Activated CD4-positive, alpha-beta memory T cell treated with anti-CD3 and anti-CD28 coated beads for 36 hours (primary cell): ENCODE measurements at places on chromosomes 7 and 10.
A peak's percentile ranks its signal among the peaks of the same experiment; 100 is the strongest.

DNA sequence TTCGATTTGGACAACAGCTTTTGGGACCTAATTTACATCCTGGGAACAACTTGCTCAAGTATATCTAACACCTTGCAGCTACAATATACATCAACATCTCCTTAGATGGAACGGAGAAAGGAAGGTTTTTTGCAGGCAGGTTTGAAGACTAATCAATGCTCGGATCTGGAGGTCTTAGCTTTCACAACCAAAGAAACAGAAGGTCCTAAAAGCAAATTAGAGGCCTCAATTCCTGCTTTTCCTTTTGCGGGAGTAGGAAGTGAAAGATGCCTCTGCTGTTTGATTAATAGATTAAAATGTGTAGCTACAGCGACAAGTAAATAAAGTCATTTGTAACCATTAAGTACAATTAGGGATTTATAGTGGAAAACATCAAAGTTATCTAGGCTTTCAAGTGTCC is 3.7 kb upstream of the SP8 start:
- DNase-seq = no peak

DNA sequence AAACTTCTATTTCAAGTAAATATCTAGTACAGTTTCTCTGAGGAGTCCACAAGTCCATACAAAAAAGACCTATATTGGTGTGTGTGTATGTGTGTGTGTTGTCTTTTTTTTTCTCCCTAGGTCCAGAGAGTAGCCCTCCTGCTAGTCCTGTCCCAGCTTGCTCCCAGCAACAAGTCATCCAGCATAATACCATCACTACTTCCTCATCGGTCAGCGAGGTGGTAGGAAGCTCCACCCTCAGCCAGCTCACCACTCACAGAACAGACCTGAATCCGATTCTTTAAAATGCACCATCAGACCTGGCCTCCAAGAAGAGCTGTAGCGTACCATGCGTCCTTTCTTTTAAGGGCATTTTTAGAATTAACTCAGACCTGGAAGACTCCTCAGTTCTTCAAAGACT is 139.1 kb downstream of the TRIL start:
- no peak for DNase-seq

- no peak for DNase-seq
These were observed 25.5 kb downstream of the SLC18A2 start for GRCh38 chr10:117266400-117266799.

- DNase-seq = no peak
These were observed 72.8 kb downstream of the C10orf105 start for GRCh38 chr10:71646592-71647292.

GRCh38 chr7:130838738-130839137 is 104.7 kb upstream of the KLF14 start:
- DNase-seq = peak; percentile 45

DNA sequence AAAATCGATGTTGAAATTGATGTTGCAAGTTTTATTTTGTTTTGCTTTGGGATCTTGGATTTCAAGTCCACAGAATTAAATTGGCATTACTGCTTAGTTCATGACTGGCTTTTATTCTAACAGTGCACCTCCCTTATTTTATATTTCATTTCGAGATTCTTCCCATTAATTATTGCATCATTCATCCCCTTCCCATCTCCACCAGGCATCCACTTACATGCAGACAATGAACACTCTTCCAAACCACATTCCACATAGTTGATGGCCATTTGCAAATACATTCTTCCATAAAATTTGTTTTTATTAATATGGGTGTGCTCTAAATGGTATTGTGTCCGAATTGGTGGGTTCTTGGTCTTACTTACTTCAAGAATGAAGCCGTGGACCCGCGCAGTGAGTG is 15.6 kb upstream of the SCIN start:
- no peak for DNase-seq

DNA sequence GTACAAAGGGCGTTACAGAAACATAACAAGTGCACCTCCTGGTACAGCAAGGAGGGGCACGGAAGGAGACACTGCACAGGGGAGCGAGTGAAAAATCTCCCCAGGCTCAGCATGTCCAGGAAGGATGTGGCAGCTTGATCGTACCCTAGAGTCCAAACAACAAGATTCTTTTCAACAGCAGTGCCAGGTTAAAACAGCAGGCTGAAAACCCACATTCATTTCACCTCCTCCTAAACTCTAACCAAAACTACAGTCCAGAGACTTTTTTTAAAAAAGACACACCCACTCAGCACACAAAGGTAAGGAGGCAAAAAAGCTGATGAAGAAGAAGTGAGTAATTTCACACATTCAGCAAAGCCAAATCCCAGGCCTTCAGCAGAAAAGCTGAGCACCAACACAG is 138.8 kb downstream of the SFMBT2 start:
- DNase-seq = peak; percentile 36

DNA sequence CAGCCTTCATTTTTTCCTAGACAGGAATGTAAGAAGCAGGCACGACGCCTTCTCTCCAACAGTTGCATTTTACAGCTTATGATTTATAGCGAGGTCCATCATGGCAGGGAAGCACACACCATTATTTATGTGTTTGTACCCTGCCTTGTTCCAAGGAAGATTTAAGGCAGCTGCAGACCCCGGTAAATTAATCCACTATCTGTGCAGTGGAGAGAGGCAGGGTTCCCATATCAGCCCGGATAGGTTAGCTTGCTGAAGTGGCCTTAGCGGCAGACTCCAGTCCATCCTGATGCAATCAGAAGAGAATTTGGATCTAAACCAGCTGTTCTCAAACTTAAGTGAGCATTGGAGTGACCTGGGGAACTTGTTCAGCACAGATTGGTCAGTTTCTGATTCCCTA is 359.4 kb downstream of the GALNT17 start:
- no peak for DNase-seq

GRCh38 chr7:141484907-141485306 is 66.3 kb upstream of the AGK start:
- DNase-seq = no peak

DNA sequence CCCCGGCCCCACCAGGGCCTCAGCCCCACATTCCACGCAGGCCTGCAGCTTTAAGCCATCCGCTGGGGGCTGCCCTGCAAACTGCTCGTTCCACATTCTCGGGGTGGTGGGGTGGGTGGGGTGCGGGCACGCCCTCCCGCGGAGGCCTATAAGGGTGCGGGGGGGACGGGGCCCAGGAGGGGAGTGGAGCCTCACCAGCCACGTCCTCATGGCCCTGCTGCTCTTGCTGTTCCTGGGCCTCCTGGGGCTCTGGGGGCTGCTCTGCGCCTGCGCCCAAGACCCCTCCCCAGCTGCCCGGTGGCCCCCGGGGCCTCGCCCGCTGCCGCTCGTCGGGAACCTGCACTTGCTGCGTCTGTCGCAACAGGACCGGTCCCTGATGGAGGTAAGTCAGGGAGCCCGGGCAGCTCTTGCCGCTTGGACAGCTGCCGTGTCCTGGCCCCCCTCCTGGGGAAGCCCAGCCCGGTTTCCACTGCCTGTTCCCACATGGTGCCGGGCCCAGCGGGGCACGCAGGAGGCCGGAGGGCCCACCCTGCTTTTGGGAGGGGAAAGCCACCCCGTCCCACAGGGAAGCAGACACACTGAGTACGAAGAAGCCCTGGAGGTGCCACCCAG is at the start of gene CYP2W1:
CYP2W1 (plus strand) TSS at position 178 of the 612 bp plus-strand sequence; CDS start at position 209, 31 bp downstream.
- no peak for DNase-seq

DNA sequence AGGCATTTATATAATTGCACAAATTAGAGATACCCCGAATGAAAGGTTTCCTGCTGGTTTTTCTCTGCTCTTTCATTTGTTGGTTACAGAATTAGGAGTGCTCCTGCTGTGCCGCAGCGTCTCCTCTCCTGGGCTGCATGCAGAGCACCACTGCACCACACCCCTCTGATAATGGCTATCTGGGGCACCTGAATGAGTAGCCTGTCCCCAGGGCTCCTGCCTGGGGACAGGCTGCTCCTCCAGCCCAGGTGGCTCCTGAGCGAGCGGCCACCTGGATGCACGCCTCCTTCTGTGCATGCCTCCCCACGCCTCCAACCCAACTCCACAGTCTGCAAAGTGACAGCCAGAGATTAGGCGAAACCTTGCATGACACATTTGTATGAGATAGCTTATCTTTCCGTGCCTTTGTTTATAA is 242.6 kb upstream of the FZD8 start:
- no peak for DNase-seq

DNA sequence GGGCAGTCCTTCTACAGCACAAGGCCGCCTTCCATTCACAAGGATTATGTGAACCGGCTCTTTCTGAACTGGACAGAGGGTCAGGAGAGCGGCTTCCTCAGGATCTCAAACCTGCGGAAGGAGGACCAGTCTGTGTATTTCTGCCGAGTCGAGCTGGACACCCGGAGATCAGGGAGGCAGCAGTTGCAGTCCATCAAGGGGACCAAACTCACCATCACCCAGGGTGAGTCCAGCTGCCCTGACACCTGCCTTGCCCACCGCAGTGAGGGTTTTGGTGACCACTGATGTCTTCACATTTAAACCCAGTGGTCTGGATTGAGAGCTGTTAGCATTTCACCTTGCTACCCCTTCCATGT is 918 bp downstream of the PILRB start:
- DNase-seq = no peak

DNA sequence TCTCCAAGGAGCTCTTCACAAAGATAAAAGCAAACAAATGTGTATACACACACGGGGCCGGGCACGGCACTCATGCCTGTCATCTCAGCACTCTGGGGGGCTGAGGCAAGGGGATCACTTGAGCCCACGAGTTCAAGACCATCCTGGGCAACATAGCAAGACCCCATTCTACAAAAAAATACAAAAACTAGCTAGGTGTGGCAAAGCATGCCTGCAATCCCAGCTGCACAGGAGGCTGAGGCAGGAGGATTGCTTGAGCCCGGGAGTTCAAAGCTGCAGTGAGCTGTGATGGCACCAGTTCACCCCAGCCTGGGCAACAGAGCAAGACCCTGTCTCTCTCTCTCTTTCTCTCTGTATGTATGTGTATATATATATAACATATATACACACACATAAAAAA is 22.3 kb downstream of the TTYH3 start:
- no peak for DNase-seq

GRCh38 chr7:29041991-29042390 is 83.9 kb upstream of the TRIL start:
- DNase-seq = no peak

GRCh38 chr10:21172930-21173801 is 276.1 kb upstream of the NEBL start:
- no peak for DNase-seq

DNA sequence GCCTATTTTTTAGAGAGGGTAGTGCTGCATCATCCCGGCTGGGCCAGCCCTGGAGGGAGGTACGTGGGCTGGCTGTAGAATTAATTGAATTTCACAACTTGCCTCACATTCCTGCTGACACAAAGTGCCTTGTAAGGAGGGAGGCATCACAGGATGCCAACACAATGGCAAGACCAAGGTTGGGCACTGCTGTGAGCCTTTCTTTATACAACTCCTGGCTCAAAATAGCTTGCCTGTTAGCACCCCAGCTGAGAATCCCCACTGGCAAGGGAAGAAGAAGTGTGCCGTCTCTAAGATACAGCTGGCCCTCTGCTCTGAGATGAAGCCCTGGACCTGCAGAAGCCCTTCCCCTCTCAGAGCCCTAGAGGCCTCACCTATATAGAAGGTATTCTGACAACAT is 873.9 kb downstream of the GRID1 start:
- DNase-seq = no peak

DNA sequence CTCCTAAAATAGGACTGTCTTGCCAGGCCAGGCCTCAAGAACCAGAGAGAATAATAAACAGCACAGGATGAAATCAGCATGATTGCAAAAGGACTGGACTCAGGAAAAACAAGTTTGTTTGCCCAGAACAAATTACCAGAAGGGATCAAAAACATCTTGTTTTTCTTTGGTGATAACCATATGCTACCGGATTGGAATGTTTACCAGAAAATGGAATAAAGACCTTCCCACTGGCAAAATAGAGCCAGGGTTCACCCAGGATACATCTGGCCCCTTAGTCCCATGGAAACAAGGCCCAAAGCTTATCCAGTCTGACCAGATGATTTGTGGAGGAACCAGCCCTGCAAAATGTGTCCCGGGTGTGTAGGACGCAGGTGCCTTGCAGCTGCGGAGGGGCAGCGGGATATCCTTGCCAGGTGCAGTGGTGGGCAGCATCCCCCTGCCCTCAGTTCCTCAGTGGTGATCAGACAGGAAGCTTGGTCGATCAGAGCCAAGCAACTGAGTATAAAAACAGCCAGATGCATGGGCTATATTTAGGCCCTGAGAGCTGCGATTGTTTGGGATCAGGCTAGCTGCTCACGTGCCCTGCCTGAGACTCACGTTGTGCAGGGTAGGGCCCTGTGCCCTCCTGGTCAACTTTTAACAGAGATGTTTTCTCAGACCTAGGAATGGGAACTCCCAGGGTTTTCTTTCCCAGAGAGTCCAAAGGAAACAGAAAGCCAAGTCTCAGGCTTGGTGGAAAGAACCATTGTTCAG is 4.6 kb upstream of the ZNF22 start:
- no peak for DNase-seq

- DNase-seq = no peak
These were observed 23.5 kb downstream of the ZNF25 start for GRCh38 chr10:37952926-37953325.

- DNase-seq = no peak
These were observed 720 bp downstream of the SNCG start for GRCh38 chr10:86958901-86959736.

DNA sequence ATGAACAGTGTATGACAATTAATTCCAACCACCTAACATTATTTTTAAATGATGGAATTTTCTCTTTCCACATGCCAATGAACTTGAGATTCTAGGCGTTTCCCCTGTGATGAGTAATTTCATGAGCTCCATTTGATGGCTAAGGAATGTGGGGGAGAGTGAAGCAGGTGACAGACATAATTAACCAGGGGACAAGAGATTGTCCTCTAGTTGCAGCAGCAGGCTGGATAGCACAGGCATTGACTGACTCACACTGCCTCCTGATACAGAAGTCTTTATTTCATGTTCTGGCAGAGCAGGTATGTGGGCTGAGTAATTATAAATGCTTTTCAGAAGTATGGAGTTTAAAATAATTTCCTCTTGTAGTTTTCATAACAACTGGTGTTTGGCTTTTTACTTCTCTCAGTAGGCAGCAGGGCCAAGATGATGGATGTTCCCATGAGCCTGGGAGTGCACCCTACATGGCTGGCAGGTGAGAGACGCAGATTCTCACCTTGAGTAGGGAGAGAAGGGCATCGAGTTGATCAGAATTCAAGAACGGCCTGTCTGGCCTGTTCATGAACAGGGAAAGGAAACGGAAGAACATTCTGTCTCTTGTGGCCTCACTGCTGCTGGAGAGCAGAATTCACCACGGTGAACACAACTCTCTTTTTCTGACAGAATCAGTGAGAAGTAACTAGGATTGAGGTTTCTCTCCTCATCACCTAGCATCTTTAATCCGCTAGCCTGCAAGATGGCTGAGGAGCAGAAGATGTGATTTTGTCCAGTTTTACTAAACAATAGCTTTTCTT is 118.8 kb downstream of the AOAH start:
- DNase-seq = no peak

DNA sequence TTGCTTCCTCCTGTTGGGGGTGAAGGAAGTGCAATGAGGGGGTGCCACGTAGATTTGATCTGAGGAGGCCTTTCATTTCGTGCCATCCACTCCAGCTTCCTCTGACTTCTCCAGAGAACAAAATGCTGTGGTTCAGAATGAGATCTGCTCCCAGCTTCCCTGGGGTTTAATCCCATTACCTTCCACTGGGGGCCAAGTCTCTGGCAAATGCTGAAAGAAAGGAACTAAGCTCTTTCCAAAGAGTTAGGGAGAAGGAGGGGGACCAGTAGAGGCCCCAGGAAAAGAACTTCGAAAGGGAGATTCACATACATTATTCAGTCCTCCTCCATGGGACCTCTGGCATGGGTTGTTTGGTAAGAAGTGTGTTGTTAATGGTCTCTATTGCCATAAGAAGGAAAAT is 727.0 kb downstream of the TYW1 start:
- DNase-seq = no peak
